CD4-positive, alpha-beta memory T cell (primary cell): ENCODE measurements at places on chromosomes 6 and 20.

- DNase-seq = no peak
These were observed 12.3 kb upstream of the LBP start for GRCh38 chr20:38334016-38334415.

DNA sequence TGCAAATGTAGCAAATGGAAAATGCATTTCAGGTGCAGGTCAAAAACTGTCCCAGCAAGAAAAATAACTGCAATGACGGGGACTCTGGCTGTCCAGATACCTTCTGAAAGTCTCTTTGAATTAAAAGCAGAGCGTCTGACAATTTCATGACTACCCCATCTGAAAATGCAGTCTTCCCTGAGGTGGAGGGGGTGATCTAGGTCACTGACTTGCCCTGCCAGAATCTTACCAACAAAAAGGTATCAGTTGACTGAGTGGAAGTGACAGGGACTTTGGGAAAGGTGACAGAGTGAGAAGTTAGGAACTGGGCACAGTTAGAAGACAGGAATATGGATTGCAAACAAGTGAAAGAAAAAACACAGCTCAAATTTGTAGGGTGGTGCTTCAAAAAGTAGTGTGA lies 402.2 kb downstream of the DHX35 start:
- DNase-seq = no peak

GRCh38 chr6:44133003-44133931 lies 5.9 kb downstream of the TMEM63B start:
- DNase-seq = no peak

- no peak for DNase-seq
These were observed 404 bp downstream of the SLC22A23 start for GRCh38 chr6:3456395-3456897.

GRCh38 chr20:41664584-41664983 lies 46.4 kb upstream of the CHD6 start:
- DNase-seq = no peak

GRCh38 chr6:44020148-44020547 lies 107.1 kb downstream of the MRPL14 start:
- DNase-seq = no peak
